ENCODE measurements at places on chromosomes 12 and 14. TPM values are rescaled to one million over a fixed set of nuclear protein-coding genes. Genes with fewer than 3 reads are reported as not detected.

DNA sequence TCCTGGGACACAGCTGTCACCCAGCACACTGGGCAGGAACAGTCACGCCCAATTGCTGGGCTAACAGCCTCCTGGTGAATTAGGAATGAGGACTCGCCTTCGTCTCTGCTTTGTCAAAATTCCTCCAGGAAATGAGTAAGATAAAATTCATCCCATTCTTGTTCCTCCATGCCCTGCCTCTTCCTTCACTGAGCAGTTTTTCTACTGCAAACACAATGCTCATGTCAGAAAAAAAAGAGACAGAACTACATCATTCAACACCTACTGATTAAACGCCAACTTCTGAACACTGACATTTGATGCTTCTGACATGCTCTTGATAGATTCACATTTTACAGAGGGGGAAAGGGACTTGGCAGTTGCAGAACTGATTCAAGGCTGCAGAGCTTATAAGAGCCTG, 37.5 kb upstream of the DTX1 start:
- DNase-seq: peak; percentile 82

DNA sequence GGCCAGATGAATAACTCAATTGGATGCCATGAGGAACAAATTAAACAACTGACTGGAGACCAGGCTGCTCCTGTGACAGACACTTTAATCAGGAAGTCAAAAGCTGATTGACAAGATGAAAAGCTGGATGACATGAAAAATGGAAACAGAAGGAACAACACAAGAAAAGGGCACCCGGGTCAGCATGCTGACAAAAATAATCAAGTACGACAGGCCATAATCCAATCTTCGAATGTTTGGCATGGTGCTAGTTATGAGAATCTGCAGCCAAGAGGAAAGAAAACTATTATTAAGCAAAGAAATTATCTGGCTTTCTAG, 544.7 kb downstream of the ETNK1 start:
- DNase-seq: no peak

DNA sequence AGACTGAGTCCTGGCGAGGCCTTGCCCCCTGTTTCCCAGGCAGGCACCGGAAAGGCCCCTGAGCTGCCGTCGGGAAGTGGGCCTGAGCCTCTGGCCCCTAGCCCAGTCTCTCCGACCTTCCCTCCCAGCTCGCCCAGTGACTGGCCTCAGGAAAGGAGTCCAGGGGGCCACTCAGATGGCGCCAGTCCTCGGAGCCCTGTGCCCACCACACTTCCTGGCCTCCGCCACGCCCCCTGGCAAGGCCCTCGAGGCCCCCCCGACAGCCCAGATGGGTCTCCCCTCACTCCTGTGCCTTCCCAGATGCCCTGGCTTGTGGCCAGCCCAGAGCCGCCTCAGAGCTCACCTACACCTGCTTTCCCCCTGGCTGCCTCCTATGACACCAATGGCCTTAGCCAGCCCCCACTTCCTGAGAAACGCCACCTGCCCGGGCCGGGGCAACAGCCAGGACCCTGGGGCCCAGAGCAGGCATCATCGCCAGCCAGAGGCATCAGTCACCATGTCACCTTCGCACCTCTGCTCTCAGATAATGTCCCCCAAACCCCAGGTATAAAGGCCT, 10.9 kb downstream of the TNS2 start:
- DNase-seq: no peak

DNA sequence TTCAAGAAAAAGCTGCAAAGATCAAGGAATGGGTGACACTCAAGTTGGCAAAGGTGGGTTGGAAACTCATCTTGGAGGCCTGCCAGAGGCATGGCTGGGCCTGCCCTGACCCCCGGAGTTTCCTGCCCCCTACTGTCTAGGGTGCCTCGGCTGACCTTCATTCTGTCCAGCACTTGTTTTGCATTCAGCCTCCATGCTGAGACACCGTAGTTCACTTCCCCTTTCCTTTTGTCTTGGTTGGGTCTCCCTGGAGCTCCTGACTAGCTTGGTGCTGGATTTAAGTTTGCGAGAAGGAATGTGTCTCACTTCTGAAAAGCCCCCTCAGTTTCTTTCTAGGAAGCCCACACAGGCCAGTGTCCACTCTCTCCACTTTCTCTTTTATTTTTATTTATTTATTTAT, 26.5 kb downstream of the PLEKHH1 start:
- DNase-seq: no peak

- no peak for DNase-seq
Observed at GRCh38 chr14:94022532-94023411, 3.4 kb upstream of the OTUB2 start.

The C2CD5 gene
- 15.2 TPM for total RNA-seq

The TMEM119 gene
- not detected for total RNA-seq

The CHD8 gene
- total RNA-seq: 71.1 TPM
